ENCODE measurements at places on chromosomes 2 and 18. TPM values are rescaled to one million over a fixed set of nuclear protein-coding genes. Genes with fewer than 3 reads are reported as not detected.

The C2orf81 gene
- 6.4 TPM for total RNA-seq

The ICOS gene
- 117 TPM for total RNA-seq

The UGT1A8 gene
- not detected for total RNA-seq

DNA sequence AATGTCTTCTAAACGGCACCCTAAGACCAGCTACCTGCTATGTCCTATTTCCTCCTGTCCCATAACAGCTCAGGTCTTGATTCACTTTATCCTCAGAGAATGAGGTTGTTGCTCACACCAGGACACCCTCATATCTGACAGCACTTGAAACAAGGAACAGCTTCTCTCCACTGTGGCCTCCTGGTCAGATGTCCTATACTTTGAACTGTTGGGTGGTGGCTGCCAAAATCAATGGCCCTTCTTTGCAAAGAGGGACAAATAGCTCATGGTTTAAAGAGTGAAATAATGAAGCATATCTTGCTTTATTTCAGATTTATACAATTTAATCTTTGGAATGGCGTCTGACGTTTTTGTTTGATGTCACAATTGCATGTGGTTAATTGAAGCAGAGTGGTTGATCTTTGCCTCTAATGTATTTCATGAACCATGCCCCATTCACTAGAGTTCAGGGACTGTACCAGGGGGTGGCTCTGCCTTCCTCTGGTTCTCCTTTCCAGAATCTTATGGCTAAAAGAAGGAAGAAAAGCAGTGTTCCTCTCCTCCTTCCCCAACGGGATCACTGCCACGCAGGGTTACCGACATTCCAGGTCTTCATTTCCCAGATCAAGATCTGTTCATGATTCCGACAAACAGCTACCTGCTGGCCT is 24.1 kb upstream of the ZCCHC2 start:
- no peak for DNase-seq

The ZNF385B gene
- total RNA-seq, result not detected

DNA sequence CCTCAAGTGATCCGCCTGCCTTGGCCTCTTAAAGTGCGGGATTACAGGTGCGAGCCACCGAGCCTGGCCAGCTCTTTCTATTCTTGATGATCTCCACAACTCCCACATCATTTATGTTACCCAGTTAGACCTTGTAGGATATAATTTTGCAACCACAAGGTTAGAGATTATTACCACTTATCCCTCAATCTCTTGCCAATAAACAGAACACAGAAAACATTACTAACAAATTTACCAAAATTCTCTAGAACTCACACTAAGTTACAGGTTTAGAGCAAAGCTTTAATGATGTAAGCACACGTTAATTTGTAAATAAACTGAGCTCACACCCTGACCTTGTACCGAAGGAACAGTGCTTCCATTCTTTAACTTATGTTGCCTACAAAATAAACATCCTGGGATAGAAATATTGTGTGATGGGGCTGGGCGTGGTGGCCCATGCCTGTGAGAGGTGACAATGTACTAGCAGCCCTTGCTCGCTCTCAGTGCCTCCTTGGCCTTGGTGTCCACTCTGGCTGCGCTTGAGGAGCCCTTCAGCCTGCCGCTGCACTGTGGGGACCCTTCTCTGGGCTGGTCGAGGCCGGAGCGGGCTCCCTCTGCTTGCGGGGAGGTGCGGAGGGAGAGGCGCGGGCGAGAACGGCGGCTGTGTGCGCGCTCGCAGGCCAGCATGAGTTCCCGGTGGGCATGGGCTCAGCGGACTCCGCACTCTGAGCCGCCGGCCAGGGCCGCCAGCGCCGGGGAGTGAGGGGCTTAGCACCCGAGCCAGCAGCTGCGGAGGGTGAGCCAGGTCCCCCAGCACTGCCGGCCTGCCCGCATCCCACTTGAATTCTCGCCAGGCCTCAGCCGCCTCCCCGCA is 42.1 kb upstream of the ITSN2 start:
- no peak for DNase-seq

DNA sequence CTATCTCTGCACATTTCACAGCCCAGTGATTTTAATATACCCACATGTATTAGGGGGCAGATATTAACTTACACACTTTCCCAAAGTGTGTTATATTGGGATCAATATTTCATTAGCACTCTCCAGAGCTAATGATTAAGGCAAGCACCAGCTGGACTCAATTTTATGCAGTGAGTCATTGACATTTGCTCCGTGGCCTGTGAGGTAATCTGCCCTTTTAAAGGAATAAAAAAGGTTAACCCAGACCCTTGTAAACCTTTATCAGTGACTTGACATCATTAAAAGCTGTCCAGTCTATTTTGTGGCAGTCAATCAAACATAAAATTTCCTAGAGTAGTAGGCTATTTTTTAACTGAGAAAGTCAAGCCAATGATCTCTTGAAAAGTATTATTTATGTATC is 1870.4 kb upstream of the CELF4 start:
- DNase-seq, result no peak

DNA sequence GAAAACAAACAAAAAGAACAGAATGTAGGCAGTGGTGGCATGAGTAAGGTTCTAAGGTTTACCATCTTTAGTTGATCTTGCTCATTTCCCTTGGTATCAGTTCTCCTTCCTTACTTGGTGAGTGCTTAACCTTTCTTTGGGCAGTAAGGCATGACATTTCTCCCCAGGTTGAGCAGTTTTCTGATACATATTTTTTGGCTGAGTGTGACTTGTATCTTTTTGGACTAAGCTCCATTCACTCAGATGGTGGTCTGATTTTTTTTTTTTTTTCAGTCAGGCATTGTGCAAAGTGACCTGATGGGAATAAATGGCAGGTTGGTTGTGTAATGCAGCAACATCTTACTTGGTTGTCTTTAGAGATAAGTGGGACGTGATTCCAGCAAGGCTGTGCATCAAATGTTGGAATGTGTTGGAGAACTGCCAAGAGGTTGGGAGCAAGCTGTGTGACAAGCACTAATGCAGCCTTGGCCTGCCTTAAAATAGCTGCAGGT is 15.1 kb downstream of the SPTBN1 start:
- DNase-seq, result no peak

The ATOH8 gene
- not detected for total RNA-seq

The THOC1 gene
- 84.6 TPM for total RNA-seq

The RPRD1A gene
- total RNA-seq, result 32.6 TPM

All from activated naive CD4-positive, alpha-beta T cell treated with anti-CD3 and anti-CD28 coated beads, Interleukin-2, amount 50 U/mL, for 72 hours (primary cell).